ENCODE measurements at places on chromosomes 12 and 14.
A peak's percentile ranks its signal among the peaks of the same experiment; 100 is the strongest.

DNA sequence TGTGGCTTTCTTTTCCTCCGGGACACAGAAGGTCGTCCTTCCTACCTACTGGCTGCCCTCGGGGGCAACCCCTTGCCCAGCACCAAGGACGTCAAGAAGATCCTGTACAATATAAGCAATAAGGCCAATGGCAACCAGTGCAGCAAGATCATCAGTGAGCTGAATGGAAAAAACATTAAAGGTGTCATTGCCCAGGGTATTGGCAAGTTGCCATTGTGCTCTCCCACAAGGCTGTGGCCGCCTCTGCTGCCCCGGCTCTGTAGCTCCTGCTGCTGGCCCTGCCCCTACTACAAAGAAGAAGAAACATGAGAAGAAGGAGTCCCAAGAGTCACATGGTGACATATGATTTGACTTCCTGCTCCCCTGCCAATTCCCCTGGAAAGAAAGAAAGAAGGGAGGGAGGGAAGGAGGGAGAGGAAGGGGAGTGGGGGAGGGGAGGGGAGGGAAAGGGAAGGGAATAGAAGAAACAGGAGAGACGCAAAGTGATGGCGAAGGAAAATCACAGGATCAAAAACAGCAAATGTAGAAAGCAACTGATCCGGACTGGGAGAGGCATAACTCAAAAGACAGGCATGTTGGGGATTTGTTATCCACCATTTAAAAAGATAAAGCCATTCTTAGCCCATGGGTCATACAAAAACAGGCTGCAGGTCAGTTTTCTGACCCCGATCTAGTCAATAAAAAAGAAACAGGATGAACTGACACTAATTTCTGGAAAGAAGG, 61.3 kb upstream of the RESF1 start:
- peaks cover 21% of the 10 kb centered on the region for H3K4me1 ChIP-seq
- H3K4me3 ChIP-seq, result no peak overlapping the region
- no peaks in the 10 kb centered on the region for H3K36me3 ChIP-seq

DNA sequence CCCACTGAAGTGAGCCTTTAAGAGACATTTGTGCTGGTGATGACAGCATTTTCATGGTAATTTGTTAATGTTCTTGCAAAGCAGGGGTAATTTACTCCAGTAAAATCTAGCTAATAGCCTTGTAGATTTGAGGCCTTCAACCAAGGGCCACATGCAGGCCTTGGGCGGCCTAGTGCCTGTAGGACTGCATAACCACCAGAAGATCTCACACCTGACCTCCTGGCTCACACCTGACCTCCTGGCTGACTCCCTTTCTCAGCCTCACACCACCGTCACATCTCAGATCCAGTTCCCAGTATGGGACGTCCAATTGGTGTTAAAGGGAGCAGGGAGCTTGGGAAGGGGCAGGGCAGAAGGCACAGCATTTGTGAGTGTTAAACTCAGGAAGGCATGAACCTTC, 26.9 kb downstream of the C12orf42 start:
- no peak overlapping the region for H3K4me3 ChIP-seq
- DNase-seq, result no peak
- H3K27ac ChIP-seq, result no peak overlapping the region
- no peaks in the 10 kb centered on the region for H3K27me3 ChIP-seq
- H3K4me1 ChIP-seq, result no peaks in the 10 kb centered on the region

GRCh38 chr14:80543211-80543610, 331.9 kb upstream of the DIO2 start:
- DNase-seq, result no peak
- H3K4me3 ChIP-seq, result no peak overlapping the region
- no peaks in the 10 kb centered on the region for H3K36me3 ChIP-seq
- no peak overlapping the region for H3K27ac ChIP-seq

- H3K27ac ChIP-seq, result no peak overlapping the region
- no peaks in the 10 kb centered on the region for H3K27me3 ChIP-seq
- peak; percentile 40 for DNase-seq
- H3K4me3 ChIP-seq, result no peak overlapping the region
These were observed 264.6 kb downstream of the ADGRD1 start for GRCh38 chr12:131218026-131218922.

DNA sequence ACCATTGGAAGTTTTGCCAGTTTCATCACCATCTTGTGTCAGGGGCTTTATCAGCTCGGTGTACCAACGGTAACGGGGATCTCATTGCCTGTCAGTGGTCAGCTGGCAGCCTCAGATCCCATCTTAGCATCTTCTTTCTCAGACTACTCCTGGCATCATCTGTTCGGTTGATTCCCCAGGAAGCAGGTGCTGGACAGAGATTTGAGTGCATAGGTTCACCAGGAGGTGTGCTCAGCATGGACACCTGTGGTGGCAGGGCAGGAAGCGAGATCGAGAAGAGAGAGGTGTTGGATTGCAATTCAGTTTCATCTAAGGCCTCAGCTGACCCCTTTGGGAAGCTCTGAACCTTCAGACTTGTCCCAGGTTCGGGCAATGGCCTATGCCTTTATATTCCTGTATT, 76.0 kb downstream of the C12orf75 start:
- no peak overlapping the region for H3K4me3 ChIP-seq
- H3K27me3 ChIP-seq, result peaks cover 7% of the 10 kb centered on the region
- no peaks in the 10 kb centered on the region for H3K4me1 ChIP-seq

All from K562 (cell line).